Activated T-helper 9 cell treated with anti-CD3 and anti-CD28 coated beads, Interleukin-2, amount 50 U/mL, for 16 hours (primary cell): ENCODE measurements at places on chromosomes 16 and 17.

DNA sequence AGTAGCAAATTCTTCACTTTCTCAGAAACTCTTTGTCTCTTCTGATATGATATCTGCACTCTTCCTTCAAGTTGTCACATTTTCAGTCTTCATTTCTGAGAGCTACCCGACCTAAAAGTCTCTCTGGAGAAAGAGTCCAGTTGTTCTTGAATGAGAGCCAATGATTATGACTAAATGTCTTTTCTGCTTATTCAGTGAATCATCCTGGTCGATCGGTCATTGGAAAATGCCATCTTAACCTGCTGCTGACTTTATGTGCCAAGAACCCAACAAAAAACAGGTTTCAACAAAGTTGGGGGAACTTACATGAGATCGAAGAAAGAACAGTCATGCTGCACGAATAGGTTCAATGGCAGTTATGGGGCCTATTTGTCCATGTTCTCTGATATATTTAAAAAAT is 15.9 kb downstream of the SOX9 start:
- DNase-seq: no peak

GRCh38 chr16:66578651-66579531 is at the start of gene CMTM2:
CMTM2 (plus strand) TSS chr16:66579463; CDS start chr16:66579608, 145 bp downstream.
- DNase-seq: no peak

DNA sequence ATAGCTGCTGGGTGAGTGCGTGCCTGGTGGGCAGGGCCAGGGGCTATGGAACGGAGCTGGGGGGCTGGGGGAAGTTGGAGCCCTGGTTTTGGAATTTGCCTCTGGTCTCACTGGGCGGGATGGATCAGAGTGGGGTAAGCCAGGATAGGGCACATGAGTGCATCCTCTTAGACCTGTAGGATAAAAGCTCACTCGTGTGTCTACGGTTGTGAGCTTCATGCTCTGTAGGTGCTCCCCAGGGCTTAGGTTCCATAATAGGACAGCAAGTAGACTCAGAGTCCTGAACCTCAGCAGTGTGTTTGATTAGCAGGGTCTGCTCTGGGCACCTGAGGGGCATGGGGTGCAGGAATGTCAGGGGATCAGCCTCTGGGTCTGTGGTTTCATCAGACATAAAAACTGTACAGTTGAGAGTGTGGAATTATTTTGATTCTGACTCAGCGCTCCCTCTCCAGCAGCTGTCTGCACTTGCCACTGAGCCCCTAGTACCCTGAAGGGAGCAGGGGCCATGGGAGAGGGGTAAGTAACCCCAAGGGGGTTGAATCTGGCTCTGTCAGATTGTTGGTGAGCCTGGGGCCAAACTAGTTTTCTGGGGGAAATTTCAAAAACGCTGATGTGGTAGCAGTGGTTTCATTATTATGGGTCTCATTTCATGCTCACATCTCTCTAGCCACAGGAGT is 84.2 kb upstream of the LGALS9 start:
- DNase-seq: no peak

- DNase-seq: no peak
Measured at GRCh38 chr16:66382966-66383299, 16.4 kb downstream of the CDH5 start.

- DNase-seq: no peak
Measured at GRCh38 chr17:49572806-49573420, 2.8 kb upstream of the NXPH3 start.

- DNase-seq: no peak
Measured at GRCh38 chr17:30124273-30124796, 7.7 kb downstream of the NSRP1 start.

DNA sequence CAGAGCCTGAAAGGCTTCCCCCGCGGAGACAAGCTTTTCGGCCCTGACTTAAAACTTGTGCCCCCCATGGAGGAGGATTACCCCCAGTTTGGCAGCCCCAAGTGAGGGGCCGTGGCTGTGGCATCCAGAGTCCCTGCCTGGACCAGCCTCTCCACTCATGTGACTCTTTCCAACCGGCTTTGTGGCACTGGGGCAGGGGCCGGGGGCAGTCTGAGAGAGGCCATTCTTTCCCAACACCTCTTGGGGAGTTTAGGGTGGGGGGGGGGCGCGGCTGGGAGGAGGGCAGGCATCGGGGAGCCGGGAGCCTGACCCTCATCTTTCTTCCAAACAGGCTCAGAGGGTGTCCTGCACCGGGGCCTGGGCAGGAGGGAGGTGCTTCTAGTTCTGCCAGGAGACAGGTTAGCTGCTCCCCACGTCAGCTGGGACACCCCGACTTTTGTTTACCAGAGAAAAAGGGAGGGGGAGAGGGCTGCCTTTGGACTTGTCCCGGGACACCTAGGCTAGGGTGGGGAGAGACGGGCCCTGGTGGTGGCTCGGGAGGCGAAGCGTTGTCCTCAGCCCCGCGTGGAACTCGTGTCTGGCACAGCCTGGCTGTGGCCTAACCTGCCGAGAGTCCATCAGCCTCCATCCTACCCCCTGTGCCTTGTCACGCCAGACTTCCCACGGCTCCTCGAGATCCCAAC is 7.3 kb upstream of the SERPINF1 start:
- no peak for DNase-seq

GRCh38 chr16:515175-515938 is 12.2 kb upstream of the CAPN15 start:
- no peak for DNase-seq

- DNase-seq: no peak
Measured at GRCh38 chr17:49691086-49691676, 13.3 kb upstream of the SPOP start.
